ENCODE measurements at places on chromosomes 12 and 14.

- no peak for DNase-seq
These were observed 341.9 kb downstream of the C12orf75 start for GRCh38 chr12:105672121-105672975.

- no peak for DNase-seq
These were observed 44.2 kb upstream of the DDX11 start for GRCh38 chr12:31029468-31029867.

- no peak for DNase-seq
These were observed 35.3 kb downstream of the KICS2 start for GRCh38 chr12:64186789-64187188.

GRCh38 chr14:101118233-101118632, 214.7 kb upstream of the RTL1 start:
- no peak for DNase-seq

GRCh38 chr12:27966870-27967269, 5.7 kb downstream of the PTHLH start:
- no peak for DNase-seq

DNA sequence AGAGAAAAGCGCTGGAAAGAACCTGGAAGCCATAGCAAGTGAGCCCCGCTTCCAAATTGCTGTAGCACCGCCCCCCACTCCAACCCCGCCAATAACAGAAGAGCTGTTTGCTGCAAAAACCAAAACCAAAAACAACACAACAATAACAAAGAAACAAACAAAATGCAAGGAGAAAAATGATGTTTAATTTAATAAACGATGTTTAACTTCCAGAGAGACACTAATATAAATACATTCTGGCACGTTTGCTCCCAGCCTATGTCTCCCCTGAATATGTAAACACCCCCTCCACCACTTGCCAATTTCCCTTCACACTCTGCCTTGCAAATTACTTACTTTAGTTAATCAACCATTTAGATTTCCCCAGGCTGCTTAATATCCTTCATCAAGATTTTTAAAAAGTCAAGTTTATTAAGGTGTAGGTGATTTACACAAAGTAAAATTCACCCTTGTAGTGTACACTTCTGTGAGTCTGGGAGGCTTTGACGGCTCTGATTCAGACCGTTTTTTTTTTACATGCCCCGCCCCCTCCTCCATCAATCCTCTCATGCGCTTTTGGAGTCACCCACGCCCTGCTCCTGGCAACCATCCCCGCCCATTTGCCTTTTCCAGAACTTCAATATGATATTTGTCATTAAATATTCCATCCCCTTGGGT, 482 bp upstream of the IFI27L2 start:
- DNase-seq, result no peak

DNA sequence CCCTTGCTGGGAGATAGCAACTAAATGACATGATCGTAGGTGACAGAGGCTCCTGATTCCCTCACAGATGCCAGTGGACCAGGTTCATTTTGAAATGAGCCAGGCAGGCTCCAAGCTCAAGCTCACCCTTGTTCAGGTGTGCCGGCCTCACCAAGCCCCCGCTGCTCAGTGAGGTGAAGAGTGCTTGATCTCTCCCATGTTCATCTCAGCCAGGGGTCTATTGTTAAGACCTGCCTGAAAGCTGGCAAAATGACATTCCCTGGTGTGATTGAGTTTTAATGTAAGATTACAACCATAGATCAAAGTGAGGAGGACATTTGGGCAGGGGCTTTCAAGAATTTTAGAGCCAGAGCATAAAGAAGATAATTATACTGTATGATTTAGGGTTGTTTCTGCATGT, 497.9 kb downstream of the EGLN3 start:
- DNase-seq, result no peak

DNA sequence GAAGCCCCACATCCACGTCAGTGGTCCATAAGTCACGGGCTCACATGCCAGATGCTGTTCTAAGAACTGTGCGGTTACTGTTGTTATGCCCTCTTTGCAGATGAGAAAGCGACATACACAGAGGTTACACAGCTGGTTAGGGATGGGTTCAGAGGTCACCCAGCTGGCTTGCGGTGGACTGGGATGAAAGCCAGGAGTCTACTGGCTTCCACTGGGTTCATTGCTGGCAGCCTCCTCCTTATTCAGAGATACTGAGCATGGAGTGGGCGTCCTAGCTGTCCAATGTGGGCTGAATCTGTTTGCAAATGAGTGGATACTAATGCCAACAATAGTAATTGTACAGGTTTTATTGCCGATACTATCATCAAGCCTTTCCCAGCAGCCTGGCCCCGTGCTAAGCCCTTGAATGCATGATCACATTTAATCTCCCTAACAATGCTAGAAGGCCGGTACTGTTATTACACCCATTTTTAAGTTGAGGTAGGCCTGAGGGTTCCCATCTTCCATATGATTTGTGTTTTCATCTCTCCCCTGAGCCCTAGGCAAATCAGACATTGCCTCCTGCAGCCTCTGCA, 129.1 kb downstream of the PLXNC1 start:
- DNase-seq, result no peak

- no peak for DNase-seq
These were observed 57.1 kb downstream of the CCNK start for GRCh38 chr14:99538275-99538674.

DNA sequence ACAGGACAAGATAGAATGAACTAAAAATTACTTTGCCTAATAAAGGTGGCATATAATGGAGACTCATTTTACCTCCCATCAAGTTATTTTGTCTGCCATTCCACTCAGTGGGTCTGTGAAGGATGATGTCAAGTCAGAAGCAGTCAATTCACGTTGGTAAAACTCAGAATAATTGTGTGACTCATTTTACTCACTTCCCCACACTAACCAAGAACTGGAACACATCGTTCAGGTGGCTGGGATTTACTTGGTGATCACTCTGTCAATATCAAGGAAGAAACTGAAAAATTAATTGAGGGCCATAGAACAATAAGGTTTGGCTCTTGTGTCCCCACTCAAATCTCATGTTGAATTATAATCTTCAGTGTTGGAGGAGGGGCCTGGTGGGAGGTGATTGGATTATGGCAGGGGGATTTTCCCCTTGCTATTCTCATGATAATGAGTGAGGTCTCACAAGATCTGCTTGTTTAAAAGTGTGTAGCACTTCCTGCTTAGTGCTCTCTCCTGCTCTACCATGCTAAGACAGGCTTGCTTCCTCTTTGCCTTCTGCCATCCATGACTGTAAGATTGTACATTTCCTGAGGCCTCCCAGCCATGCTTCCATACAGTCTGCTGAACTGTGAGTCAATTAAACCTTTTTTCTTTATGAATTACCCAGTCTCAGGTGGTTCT, 35.7 kb upstream of the GTF2A1 start:
- no peak for DNase-seq

DNA sequence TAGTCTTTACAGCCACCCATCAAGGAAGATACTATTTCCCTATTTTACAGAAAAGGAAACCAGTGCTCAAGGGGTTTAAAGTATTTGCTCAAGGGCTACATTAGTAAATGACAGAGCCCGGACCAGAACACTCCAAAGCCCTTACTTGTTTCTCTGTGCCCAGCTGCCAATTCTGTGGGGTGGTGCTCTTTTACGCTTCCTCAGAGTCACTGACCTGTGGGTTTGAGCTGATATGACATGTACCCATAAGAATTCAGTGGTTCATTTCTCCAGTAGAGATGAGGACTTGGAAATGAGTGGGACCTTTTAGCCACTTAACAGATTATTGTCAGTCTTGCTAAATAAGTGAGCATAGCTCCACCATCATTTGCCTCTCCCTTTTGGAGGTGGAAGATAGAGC, 37.4 kb upstream of the NKX2-8 start:
- no peak for DNase-seq

- no peak for DNase-seq
These were observed 970.4 kb upstream of the TMEM132C start for GRCh38 chr12:127296591-127296990.

DNA sequence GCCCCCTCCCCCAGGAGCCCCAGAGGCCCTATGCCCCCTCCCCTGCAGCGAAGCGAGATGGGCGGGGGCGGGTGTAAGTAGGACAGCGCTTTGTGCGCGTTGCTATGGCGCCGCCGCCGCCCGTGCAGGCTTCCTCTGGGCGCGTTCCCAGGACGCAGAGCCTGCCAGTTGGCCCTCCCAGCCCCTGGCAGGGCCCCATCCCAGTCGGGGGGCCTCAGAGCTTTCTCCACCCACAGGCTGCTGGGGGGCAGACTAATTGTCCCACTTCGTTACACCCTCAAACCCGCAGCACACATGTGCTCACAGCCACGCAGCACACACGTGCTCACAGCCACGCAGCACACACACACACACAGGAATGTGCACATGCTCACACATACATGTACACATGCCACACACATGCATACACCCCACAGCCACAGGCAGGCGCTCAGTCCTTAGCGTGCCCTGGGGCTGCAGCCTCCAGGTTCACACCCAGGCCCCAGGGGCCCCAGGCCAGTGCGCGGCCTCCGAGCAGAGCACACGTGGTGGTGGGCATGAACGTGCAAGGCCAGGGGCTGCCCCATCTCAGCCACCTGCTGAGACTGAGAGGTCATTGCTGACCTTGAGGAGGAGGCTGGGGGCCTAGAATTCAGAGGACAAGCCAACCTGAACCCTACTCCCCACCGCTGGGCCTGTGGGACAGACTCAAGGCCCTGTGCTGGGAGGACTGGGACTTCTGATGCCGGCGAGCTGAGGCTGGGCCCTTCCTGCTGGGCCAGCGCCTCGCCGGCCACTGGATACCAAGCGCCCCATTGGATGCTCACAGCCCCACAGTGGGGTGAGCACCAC, 15.6 kb downstream of the TRMT61A start:
- DNase-seq, result no peak

GRCh38 chr12:6323340-6323994, 13.0 kb downstream of the PLEKHG6 start:
- DNase-seq, result peak; percentile 79

DNA sequence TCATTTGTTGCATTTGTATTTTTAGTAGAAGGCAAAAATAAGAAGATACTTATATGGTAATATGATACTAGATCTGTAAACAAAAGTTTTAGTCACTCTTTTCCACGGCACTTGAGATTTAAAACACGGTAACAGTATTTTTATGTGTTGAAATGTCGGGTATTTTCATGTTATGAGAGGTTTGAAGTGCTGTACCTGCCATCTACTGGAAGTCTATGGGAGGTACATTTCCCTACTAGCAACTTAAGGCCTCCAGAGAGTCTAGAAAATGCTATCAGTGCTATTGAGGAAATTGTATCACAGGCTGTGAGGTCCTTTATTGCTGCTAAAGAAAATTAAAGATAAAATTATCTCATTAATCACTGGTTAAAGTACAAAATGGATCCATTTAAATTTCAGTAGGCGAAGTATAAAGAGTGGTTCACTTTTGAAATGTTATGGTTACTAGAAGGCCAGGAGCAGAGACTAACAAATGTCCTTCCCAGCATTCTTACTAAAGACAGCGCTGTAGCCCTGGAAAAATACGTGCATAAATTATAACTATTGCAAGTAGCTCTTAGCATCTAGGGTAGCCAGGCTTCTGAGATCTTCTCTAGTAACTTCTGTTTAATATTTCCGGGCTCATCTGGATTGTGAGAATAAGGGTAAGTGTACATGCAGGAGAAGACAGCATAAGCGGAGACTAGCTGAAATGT, 77.6 kb upstream of the PRKD1 start:
- DNase-seq, result peak; percentile 8

Data from GM19239 (cell line).